Right ventricle myocardium inferior (tissue), 1 donor: ENCODE measurements at places on chromosomes 16 and 17. TPM values are rescaled to one million over a fixed set of nuclear protein-coding genes. Genes with fewer than 3 reads are reported as not detected.

The PRAC2 gene
- total RNA-seq, result not detected

The TBC1D3 gene
- total RNA-seq, result not detected

The FOXN1 gene
- total RNA-seq, result not detected

The LGALS9B gene
- not detected for total RNA-seq

The OTOA gene
- total RNA-seq, result not detected

The BEAN1 gene
- total RNA-seq, result 2.4 TPM

The MILR1 gene
- total RNA-seq, result 3.8 TPM

The ZNF205 gene
- 7.4 TPM for total RNA-seq
